ENCODE measurements at places on chromosomes 12 and 14.

GRCh38 chr12:12724421-12725085 lies 7.4 kb downstream of the CDKN1B start:
- DNase-seq: no peak

GRCh38 chr12:131264635-131265034 lies 310.9 kb downstream of the ADGRD1 start:
- DNase-seq: no peak

DNA sequence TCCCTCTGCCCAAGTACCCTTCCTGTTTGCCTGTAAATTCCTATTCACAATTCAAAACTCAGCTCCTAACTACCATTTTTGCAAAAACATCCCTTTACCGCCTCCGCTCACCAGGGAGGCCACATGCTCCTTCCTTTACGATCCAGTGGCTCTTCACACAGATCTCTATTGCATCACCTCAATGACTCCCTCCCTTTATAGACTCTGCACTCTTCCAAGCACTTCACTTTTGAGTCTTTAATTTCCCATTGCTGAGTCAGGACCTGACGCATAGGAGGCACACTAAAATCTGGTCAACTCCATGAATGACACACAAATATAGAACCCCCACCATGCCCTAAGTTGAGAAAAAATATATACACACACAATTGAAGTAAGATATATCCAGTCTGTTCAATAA lies 45.9 kb downstream of the PPP1R13B start:
- no peak for DNase-seq

GRCh38 chr12:93360688-93361087 lies 17.0 kb upstream of the NUDT4 start:
- no peak for DNase-seq

DNA sequence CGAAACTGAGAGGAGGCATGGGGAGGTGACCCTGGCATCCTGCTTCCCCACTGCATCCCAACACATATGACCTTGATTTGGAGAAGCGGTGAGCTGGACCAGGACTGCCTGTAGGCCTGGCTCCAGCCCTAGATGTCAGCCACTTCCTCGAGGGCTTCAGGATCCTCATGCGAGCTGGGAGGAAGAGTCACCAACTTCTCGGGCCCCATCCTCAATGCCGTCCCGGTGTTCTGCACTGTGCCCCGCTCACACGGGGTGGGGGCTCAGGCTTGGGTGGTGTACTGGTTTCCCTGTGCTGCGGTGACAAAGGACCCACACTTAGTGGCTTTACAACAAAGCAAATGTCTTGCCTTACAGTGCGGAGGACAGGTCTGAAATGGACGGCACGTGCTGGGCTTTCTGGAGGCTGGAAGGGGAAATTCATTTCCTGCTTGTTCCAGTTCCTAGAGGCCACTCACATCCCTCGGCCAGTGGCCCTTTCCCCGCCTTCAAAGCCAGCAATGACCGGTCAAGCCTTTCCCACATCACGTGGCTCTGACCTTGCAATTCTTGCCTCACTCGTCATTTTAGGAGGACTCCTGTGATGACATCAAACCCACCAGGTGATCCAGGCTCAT lies 298.1 kb upstream of the RTL1 start:
- no peak for DNase-seq

GRCh38 chr12:63440048-63440447 lies 228.2 kb downstream of the DPY19L2 start:
- DNase-seq: no peak

DNA sequence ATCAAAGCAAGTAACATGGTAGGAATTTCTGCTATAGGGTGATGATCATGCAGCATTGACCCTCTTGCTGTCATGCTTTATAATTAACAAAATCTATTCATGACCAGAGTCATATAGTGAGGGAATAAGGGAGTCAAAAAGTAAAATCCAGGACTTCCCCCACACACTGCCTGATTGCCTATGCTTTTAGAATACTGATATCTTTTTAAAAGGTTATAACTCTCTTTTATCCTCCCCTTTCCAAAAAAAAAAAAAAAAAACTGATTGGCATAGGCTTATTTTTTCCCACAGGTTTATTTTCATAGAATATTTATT lies 51.4 kb downstream of the ZFP36L1 start:
- DNase-seq: no peak

- DNase-seq: no peak
Observed at GRCh38 chr14:61064210-61064609, 83.2 kb downstream of the SLC38A6 start.

GRCh38 chr12:117334855-117335587 lies 26.4 kb downstream of the NOS1 start:
- no peak for DNase-seq

GRCh38 chr12:39807043-39807442 lies 187.4 kb upstream of the ABCD2 start:
- no peak for DNase-seq

- no peak for DNase-seq
Observed at GRCh38 chr12:112941528-112942335, 3.5 kb downstream of the OAS3 start.

DNA sequence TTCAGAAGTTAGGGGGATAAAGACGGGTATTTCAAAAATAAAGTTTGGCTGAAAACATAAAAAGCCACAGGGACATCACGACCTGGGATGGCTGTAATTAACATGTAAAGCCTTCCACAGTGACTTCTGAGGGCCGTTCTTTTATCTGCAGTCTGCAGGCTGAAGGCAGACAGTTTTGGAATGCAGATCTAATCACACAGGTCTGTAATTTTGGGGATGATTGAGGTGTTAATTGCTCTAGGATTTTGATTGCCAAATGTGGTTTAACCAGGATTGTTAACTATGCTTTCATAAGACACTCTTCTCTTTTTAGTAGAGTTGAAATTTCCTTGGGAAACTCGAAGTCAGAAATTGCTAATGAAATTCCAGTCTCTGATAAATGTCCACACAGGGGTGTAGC lies 355.5 kb downstream of the ATP23 start:
- DNase-seq: no peak

- DNase-seq: no peak
Observed at GRCh38 chr12:114823724-114824123, 139.7 kb upstream of the TBX3 start.

GRCh38 chr12:48690990-48691389 lies 9.0 kb upstream of the KANSL2 start:
- no peak for DNase-seq

- no peak for DNase-seq
Observed at GRCh38 chr12:120801146-120801545, 75.5 kb downstream of the ACADS start.

GRCh38 chr14:78157494-78158437 lies 12.4 kb upstream of the NRXN3 start:
- DNase-seq: no peak

DNA sequence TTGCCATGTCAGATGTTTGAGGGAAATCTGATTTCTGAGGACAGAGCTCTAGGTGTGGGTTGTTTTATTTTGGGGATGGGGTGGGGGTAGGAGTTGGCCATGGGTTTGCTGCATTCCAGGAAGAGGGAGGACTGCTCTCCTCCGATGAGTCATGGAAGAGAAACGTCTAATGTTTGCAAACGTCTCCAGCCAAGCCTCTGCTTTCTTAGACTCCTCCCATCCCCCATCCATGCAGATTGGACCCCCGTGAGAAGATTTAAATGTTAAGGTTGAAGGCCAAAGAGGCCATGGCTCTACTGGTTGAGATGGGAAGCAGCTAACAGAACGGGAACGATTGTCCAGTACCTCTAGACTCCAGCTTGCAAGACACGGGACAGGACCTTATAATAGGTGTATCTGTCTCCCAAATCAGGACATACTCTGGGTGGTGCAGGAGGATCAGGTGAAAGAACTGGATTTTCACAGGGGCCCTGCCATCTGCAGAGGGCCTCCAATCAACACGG lies 11.4 kb upstream of the ATP2A2 start:
- no peak for DNase-seq

GRCh38 chr14:99964979-99965378 lies 100.2 kb upstream of the EVL start:
- DNase-seq: no peak

GRCh38 chr14:24271834-24272263 lies 452 bp upstream of the RABGGTA start:
- no peak for DNase-seq
